ENCODE measurements at places on chromosomes 6 and 20.

GRCh38 chr6:5214570-5215052 lies 46.1 kb downstream of the LYRM4 start:
- no peak for DNase-seq

DNA sequence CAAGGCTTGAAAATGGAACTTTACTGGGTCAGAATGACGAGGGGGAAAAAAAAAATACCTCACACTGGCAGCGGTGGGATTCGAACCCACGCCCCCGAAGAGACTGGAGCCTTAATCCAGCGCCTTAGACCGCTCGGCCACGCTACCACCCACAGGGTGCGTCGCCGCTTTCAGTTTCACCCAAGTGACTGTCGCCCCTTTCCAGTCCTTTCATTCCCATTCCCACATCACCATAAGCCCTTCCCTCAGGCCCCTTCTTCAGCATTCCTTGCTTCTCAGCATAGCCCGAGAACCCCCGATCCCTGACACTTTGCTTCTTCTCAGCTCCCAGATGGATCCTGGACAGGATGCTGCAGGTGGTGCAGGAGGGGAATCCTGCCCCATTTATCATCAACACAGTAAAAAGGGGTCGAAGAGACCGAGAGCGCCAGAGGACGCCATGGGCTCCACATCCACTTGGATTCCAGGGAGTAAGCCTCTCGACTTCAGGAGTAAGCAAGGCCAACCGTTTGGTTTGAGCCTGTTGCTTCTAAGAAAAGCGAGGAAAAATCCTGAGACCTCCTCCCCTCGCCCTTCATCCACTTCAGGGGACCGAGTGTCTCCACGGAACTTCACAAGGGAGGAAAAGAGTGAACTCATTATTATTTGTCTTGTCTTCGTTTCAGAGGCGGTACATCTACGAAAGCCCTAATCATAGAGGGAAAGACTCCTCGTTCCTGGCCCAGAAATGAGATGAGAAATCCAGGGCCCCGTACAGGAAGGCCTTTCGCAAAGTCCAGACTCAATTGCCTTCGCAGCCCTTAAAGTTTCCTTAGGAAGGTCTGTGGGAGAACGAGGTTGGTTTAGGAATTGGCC lies 20.0 kb upstream of the TRIM27 start:
- DNase-seq = no peak

GRCh38 chr6:112337209-112337638 lies 9.9 kb upstream of the RFPL4B start:
- DNase-seq = peak; percentile 35

- DNase-seq = peak; percentile 59
These were observed at the start of gene ECI2 for GRCh38 chr6:4134841-4135664. Gene ECI2, minus strand, starts transcription at chr6:4135575. Its CDS starts 15 bp downstream, at chr6:4135560.

GRCh38 chr6:119834418-119834817 lies 484.9 kb upstream of the MAN1A1 start:
- no peak for DNase-seq

All from NCI-H1417 treated with DMSO at 0.1 percent for 48 hours (cell line).